CD8-positive, alpha-beta memory T cell (primary cell): ENCODE measurements at places on chromosomes 2 and 18.

DNA sequence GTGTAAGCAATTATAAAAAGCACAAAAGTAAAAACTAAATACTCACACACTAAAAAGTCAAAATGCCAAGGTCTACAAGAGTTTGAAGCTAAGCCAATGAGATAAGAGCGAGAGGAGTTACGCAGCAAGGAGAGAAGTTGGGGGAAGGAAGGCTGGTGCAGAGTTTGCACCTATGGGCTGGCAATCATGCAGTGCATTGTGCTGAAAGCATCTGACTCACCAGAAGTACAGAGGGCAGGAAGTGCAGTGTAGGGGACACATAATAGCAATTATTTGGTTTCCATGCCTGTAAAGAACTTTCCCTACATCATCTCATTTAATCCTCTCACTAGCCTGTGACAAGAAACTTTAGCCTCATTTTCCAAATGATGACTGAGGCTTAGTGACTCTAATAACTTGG lies 142.7 kb upstream of the KYNU start:
- H3K27ac ChIP-seq: no peak overlapping the region
- H3K27me3 ChIP-seq: no peaks in the 10 kb centered on the region
- DNase-seq: no peak
- no peaks in the 10 kb centered on the region for H3K36me3 ChIP-seq

DNA sequence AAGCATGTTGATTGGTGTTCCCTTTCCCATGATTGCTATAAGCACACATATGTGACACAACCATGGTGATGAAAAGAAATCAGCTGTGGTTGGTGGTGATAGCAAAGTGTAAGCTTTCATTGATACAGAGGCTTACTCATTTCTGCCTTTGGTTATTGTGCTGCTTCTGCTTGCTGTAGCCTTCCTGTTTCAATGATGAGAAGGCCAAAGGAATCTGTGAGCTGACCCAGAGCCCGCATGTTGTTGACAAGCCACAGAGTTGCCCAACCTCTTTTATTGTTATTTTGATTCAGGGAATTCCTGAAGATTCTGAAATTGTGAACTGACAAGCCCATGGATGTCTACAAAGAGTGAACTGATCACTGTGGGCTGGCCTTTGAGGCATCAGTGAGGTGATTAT lies 164.4 kb downstream of the TMEFF2 start:
- no peak overlapping the region for H3K27ac ChIP-seq
- no peak for DNase-seq
- H3K4me1 ChIP-seq: no peaks in the 10 kb centered on the region

- H3K27me3 ChIP-seq: peaks cover 61% of the 10 kb centered on the region
- DNase-seq: peak; percentile 33
- H3K36me3 ChIP-seq: no peaks in the 10 kb centered on the region
These were observed 948 bp upstream of the GATA6 start for GRCh38 chr18:22168360-22168921.

- H3K4me1 ChIP-seq: no peaks in the 10 kb centered on the region
- H3K27ac ChIP-seq: no peak overlapping the region
- no peak overlapping the region for H3K4me3 ChIP-seq
- no peak for DNase-seq
- H3K27me3 ChIP-seq: peaks cover 5% of the 10 kb centered on the region
- H3K36me3 ChIP-seq: no peaks in the 10 kb centered on the region
These were observed 22.1 kb downstream of the KIF1A start for GRCh38 chr2:240797914-240798313.

DNA sequence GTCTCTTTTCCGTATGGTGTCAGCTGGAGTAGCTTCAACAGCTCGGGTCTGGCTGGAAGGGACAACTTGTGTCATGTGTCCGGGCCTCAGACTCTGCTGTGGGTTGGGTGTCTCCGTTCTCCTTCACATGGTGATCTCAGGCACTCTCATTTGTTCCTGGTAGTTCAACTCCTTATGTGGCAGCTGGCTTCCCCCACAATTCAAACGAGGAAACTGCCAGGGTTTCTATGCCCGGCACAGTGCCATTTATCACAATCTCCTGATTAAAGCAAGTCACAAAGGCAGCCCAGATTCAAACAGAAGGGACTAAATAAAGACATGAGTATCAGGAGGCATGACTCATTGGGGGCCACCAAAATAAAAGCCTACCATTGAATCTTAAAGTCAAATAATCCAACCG lies 22.7 kb downstream of the MRO start:
- DNase-seq: no peak
- no peak overlapping the region for H3K27ac ChIP-seq
- H3K27me3 ChIP-seq: no peaks in the 10 kb centered on the region
- H3K4me3 ChIP-seq: no peak overlapping the region

- no peak overlapping the region for H3K27ac ChIP-seq
- no peak for DNase-seq
- no peaks in the 10 kb centered on the region for H3K4me1 ChIP-seq
- no peaks in the 10 kb centered on the region for H3K27me3 ChIP-seq
These were observed 29.5 kb downstream of the METTL8 start for GRCh38 chr2:171404261-171404660.

GRCh38 chr2:229598227-229598626 lies 116.1 kb downstream of the DNER start:
- H3K4me1 ChIP-seq: no peaks in the 10 kb centered on the region
- DNase-seq: no peak
- no peak overlapping the region for H3K27ac ChIP-seq
- H3K4me3 ChIP-seq: no peak overlapping the region
- H3K36me3 ChIP-seq: no peaks in the 10 kb centered on the region
- no peaks in the 10 kb centered on the region for H3K27me3 ChIP-seq

DNA sequence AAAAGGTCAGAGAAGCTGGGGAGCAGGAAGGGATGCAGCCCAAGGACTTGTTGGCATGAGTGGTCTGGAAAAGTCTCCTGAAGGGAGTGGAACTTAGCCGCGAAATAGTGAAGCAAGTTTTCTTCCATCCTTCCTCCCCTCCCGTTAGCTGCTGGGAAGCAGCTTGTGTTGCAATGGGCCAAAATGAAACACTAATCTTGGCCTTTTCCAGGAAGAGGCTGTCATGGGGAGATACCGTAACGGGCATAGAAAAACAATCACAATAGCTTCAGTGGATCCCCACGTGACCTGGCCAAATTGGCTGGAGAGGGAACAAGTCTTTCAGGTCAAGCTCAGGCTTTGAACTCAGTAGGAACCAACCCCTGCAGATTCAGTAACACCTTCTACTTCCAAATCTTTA lies 49.3 kb downstream of the SEMA4F start:
- DNase-seq: no peak
- H3K36me3 ChIP-seq: no peaks in the 10 kb centered on the region
- H3K4me3 ChIP-seq: no peak overlapping the region
- no peaks in the 10 kb centered on the region for H3K4me1 ChIP-seq
- H3K27me3 ChIP-seq: no peaks in the 10 kb centered on the region
- no peak overlapping the region for H3K27ac ChIP-seq

GRCh38 chr2:7795778-7796563 lies 878.8 kb downstream of the RNF144A start:
- no peak overlapping the region for H3K27ac ChIP-seq
- no peak overlapping the region for H3K4me3 ChIP-seq
- H3K27me3 ChIP-seq: no peaks in the 10 kb centered on the region
- no peaks in the 10 kb centered on the region for H3K36me3 ChIP-seq

DNA sequence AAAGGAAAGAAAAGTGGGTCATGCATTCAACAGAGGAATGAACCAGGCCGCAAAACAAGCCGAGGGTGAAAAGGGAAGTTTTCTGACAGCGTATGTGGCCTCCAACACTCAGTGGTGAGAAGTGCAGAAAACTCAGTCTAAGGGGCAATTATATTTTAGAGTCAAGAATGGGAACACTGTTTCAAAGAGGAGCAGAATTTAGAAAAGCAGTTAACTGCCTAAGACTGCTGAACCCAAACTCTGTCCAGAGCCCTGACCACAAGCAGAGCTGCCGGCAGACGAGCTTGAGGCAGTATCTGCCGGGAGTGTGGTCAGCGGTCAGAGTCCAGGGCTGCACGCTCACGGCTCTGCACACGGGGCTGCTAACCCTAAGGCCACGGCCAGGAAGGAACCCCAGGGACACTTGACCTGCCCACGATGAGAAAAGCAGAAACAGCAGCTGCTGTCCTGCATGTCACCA lies 347.0 kb upstream of the ID2 start:
- DNase-seq: no peak
- H3K27me3 ChIP-seq: no peaks in the 10 kb centered on the region
- no peak overlapping the region for H3K27ac ChIP-seq

- H3K36me3 ChIP-seq: no peaks in the 10 kb centered on the region
- no peaks in the 10 kb centered on the region for H3K4me1 ChIP-seq
- H3K27me3 ChIP-seq: no peaks in the 10 kb centered on the region
- H3K27ac ChIP-seq: no peak overlapping the region
- no peak overlapping the region for H3K4me3 ChIP-seq
These were observed 81.8 kb downstream of the TNS1 start for GRCh38 chr2:217920879-217921603.

GRCh38 chr2:16357188-16357587 lies 308.4 kb downstream of the CYRIA start:
- H3K4me1 ChIP-seq: no peaks in the 10 kb centered on the region
- no peak overlapping the region for H3K4me3 ChIP-seq
- H3K36me3 ChIP-seq: no peaks in the 10 kb centered on the region
- no peak for DNase-seq

- no peak for DNase-seq
- no peak overlapping the region for H3K27ac ChIP-seq
- no peaks in the 10 kb centered on the region for H3K27me3 ChIP-seq
- no peak overlapping the region for H3K4me3 ChIP-seq
- no peaks in the 10 kb centered on the region for H3K36me3 ChIP-seq
- no peaks in the 10 kb centered on the region for H3K4me1 ChIP-seq
These were observed 772.2 kb downstream of the TRIB2 start for GRCh38 chr2:13488965-13489364.

GRCh38 chr18:53944721-53945120 lies 279.7 kb downstream of the MBD2 start:
- no peak overlapping the region for H3K4me3 ChIP-seq
- H3K36me3 ChIP-seq: no peaks in the 10 kb centered on the region
- H3K27ac ChIP-seq: no peak overlapping the region
- peak; percentile 6 for DNase-seq
- no peaks in the 10 kb centered on the region for H3K27me3 ChIP-seq

GRCh38 chr2:8514796-8515758 lies 166.8 kb upstream of the ID2 start:
- no peaks in the 10 kb centered on the region for H3K36me3 ChIP-seq
- DNase-seq: peak; percentile 33
- peaks cover 66% of the 10 kb centered on the region for H3K4me1 ChIP-seq
- no peaks in the 10 kb centered on the region for H3K27me3 ChIP-seq
- no peak overlapping the region for H3K4me3 ChIP-seq

GRCh38 chr18:34048423-34048822 lies 176.3 kb downstream of the NOL4 start:
- H3K27me3 ChIP-seq: no peaks in the 10 kb centered on the region
- no peak overlapping the region for H3K4me3 ChIP-seq
- DNase-seq: no peak

- no peak for DNase-seq
- no peaks in the 10 kb centered on the region for H3K4me1 ChIP-seq
- H3K27ac ChIP-seq: no peak overlapping the region
These were observed 161.7 kb downstream of the SP3 start for GRCh38 chr2:173803449-173803848.

- no peaks in the 10 kb centered on the region for H3K27me3 ChIP-seq
- no peak overlapping the region for H3K27ac ChIP-seq
- H3K4me1 ChIP-seq: no peaks in the 10 kb centered on the region
These were observed 8.5 kb downstream of the RAB17 start for GRCh38 chr2:237581751-237582746.

DNA sequence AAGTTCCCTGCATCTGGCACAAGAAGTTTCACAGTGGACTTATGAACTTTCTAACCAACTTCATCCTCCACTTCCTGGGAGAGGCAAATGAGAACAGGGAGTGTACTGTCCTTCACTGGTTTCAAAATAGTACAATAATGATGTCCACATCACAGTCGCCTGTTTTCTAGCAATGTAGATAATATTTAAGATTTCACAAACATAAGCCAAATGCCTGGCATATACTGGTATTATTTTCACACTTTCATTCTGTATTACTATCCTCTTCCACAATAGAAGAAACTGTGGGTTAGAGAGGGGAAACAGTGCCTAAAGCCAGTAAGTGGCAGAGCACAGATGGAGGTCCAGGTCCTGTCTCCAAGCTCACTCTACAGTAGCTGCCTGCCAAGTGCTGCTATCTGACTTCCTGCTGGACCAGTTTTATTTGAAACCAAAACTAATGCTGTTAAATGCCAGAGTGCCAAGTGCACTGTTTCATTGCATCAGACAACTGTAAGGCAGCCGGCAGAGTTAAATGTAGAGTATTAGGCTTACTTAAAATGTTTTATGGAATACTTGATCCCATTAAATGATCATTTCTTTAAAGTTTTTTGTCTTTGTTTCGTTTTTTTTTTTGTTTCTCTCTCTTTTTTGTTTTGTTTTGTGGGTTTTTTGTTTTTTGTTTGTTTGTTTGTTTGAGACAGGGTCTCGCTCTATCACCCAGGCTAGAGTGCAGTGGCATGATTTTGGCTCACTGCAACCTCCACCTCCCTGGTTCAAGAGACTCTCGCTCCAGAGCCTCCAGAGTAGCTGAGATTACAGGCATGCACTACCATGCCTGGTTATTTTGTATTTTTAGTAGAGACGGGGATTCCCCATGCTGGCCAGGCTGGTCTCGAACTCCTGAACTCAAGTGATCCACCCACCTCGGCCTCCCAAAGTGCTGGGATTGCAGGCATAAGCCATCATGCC lies 15.1 kb downstream of the COBLL1 start:
- no peaks in the 10 kb centered on the region for H3K36me3 ChIP-seq
- no peak overlapping the region for H3K4me3 ChIP-seq
- no peak for DNase-seq
- no peak overlapping the region for H3K27ac ChIP-seq
